ENCODE measurements at places on chromosomes 1 and 21.

- DNase-seq = no peak
Observed at GRCh38 chr1:234559152-234559901, 50.7 kb downstream of the IRF2BP2 start.

GRCh38 chr21:25234857-25235801, 372.2 kb downstream of the MRPL39 start:
- peak; percentile 19 for DNase-seq

DNA sequence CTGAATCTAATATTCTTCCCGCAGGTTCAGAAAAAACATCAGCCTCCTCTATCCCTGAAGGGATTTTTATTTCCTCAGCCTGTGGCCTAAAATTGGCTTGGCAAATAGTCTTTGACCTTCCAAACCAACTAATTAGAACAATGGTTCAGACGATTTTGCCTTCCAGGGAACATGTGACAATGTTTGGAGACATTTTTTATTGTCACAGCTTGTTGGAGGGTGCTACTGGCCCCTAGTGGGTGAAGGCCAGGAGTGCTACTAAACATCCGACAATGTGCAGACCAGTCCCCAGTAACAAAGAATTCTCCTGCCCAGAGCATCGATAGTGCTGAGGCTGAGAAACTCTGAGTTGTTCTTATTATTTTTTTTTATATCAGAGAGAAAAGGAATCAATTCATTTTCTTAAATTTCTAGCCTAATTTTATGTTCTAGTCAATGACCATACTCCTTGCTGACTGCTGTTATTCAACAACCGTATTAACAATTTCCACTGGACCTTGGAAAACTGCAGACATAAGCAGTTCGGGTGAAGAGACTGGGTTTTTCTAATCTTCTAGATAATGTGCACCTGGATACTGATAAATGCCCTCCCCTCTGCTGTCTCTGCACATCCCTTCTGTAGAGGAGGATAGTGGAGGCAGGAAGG, 280.7 kb downstream of the LMX1A start:
- peak; percentile 5 for DNase-seq

- DNase-seq = peak; percentile 24
Observed at GRCh38 chr1:237851210-237851845, 39.4 kb downstream of the ZP4 start.

DNA sequence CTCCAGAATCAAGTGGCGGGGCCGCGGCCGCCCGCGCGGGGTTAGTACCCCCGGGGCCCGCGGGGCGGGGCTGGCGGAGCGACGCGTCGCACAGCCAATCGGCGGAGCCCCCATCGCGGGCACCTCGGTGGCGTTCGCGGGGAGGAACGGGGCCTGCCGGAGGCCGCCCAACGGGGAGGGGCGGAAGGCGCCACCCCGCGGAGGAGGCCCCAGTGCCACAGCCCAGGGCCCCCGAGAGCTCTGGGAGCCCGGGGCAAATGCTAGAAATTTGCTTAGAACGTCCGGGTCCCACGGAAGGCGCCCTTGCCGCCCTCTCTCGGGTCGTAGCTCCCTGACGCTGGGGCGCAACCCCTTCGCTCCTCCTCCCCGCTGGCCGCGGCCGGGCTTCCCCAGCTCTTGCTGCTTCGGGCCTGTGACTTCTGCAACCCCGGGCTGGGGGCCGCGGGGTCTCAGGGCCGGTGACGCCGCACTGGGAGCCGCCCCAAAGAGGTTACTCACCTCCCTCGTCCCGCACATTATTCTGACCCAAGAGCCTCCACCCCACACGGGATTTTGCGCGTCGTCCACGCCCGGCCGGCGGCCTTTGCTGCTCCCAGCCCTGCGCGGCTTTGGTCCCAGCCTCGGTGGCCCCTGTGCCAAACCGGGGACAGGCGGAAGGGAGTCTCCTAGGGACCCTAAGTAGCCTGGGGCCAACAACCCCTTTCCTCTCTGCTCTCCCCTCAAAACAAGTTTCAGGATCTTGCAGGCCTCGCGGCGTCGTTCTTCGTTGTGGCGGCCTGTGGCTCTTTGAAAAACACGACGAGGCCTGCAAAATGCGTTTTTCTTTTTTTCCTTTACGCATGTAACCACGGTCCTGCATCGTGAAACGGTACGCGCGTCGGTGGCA, at the start of gene RUNX3:
Gene RUNX3, minus strand, starts transcription at position 17 of the 886 bp plus-strand sequence. CDS start 408 bp downstream, outside the sequence.
- DNase-seq = peak; percentile 97

DNA sequence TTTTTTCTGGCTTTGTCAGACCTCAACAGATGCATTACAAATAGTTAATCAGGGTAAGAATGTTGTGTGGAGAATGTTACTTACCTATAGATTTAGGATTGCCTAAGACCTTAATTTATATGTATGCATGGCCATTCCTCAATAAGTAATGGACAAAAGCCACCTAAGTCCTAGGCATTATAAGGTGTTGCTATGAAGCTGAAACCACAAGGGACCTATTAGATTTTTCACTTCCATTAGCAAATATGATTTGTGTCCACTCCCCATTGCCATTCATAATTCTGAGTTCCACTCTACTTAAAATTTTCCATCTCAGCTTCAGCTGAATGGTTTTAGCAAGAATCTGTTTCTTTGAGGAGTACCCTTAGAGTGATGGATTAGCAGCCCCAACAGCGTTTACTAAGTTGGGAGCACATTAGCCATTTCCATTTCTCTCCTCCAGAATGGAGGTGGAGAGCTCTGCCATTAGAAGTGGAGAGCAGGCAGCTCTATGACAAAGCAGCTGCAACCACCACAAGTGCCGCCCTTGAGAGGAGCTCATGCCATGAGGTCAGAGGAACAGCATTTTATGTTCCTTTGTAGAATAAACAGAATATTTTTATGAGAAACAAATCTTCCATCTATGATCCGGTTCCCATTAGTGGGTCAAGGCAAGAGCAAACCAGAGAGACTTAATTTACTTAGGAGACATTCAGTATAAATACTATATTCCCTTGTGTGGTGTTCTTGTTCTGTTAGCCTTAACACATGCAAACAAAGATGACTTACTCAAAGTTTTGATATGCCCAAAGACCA, 28.9 kb upstream of the C1orf87 start:
- no peak for DNase-seq

- DNase-seq = no peak
Observed at GRCh38 chr1:228426518-228427175, 10.0 kb upstream of the TRIM17 start.

DNA sequence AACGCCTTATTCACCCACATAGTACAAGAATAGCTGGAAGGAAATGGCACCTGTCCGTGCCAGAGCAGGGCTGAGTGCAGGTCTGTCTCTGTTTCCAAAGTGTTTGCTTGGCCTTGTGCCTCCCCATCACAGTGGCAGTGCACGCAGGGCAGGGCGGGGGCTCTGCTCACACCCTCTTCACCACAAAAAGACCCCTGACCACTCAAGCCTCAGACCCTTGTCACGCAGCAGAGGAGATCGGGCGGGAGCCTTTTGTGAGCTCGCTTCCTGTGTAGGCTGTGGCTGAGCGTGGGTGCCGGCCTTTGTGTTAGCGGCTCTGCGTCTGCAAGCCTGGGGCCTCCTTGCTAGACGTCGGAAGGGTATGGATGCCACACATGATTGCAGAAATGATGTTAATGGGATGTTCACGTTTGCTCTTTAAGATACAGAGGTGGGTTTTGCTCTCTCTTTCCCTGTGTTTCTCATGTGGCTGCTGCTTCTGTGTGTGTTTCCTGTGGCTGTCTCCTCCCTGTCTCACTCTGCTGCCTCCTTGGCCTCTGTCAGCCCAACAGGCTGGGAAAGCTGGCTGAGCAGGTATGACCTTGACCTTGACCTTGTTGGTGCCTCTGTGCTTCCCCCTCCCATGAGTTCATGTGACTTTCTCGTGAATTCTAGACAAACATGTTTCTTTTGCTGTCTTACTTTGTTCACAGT, 45.4 kb downstream of the S100B start:
- DNase-seq = peak; percentile 60

DNA sequence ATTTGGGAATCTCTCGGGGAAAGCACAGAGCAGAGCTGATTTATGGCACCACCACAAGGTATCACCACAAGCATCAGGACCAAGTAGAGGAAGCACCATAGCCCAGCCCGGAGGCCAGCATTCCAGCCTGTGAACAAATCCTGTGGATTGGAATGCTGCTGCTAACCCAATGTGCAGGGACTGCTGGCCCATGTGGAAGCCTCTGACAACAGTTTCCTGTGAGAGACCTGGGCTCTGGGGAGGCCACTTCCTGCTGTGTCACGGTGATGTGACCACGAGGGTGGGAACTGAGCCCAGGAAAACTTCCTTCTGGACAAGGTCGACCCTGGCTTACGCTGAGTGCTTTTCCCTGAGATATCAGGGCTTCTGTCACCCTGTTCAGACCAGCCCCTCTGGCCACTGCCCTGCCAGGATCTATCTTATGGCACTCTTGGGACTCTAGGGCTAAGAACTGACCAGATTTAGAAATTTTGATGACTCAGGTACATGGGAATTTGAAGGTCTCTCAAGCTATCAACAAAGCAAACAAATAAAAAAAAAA, 88.3 kb upstream of the NGF start:
- DNase-seq = no peak

GRCh38 chr21:32347977-32348376, 44.8 kb downstream of the URB1 start:
- DNase-seq = no peak

- DNase-seq = no peak
Observed at GRCh38 chr21:31888936-31889371, 16.1 kb downstream of the HUNK start.

DNA sequence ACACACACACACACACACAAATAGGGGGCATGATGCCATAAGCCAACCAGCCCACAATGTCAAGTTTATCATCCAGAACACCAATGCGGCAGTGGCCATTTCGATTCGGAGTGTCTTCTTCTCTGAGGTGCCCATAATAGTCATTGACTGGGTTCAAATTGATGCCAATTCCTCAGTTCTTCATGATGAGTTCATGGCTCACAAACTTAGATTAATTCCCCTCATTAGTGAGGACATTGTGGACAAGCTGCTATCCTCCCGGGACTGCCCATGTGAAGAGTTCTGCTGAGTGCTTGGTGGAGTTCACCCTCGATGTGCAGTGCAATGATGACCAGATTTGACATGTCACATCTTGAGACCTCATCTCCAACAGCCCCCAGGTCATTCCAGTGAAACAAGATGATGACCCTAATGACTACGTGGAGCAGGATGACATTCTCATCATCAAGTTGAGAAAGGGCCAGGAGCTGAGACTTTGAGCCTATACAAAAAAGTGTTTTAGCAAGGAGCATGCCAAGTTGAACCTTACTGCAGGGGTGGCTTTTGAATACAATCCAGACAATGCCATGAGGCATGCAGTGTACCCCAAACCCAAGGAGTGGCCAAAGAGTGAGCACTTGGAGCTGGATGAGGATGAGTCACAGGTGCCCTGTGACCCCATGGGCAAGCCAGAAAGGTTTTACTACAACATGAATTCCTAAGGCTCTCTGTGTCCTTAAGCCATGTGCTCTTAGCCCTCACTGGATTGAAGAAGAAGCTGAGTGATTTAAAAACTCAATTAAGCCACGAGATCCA, 211.6 kb upstream of the SAMSN1 start:
- DNase-seq = no peak

GRCh38 chr1:233253231-233253831, 42.2 kb downstream of the PCNX2 start:
- DNase-seq = no peak

- DNase-seq = peak; percentile 86
Observed at GRCh38 chr1:101293461-101294051, 56.7 kb downstream of the S1PR1 start.

DNA sequence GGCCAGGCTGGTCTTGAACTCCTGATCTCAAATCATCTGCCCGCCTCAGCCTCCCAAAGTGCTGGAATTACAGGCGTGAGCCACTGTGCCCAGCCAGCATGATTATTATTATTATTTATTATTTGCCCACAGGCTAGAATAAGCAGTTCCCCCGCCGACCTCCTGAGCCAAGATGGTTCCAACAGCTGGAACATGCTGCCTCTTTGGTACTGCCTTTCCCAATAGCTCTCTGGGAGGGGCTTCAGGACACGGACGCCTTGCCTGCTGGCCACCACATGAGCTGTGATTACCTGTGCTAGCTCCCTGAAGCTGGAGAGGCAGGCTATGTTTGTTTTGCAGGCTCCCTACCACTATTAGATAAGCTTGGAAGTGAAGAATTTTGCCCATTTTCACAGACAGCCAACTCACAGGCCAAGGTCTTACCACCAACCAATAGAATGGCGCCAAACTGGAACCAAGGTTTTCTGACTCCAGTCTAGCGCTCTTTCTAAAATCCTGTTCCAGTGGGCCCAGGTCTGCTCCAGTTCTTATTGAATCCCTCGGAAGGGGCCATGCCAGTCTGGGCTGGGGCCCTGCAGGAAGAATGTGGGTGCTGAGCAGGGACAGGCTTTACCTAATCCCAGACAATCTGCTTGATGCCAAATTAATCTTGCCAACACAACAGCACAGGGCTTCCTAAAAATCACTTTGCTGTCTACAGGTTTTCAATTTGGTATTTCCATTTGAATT, 2.1 kb upstream of the GPR61 start:
- no peak for DNase-seq

GRCh38 chr1:245118806-245119205, 36.0 kb upstream of the KIF26B start:
- DNase-seq = no peak

DNA sequence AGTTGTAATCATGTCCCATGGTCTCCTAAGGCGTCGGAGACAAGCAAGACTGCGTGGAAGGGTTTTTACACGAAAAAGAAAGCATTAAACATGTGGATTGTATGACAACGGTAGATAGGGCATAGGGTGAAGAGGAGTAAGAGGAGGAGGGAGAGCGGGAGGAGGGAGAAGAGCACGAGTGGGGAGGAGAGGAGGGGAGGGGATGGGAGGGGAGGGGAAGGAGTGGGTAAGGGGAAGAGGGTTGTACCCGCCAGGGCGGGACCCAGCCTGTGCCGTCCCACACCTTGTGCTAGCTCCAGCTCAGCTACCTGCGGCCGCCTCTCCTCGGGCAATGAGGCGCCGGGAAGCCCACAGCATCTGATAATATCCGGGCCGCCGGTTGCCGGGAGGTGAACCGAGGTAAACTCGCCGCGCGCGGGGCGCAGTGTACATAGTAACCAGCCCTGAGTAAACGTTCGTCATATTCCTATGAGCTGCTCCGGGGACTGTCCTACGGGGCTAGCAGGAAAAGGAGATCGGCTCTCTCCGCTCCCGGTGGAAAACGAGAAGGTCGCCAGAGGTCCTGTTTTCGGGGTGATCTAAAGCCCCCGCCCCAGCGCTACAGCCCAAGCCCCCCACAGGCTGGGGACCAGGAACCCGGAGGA, 449 bp upstream of the RCAN3 start:
- peak; percentile 71 for DNase-seq

GRCh38 chr1:226950871-226951270, 10.8 kb downstream of the COQ8A start:
- DNase-seq = no peak

DNA sequence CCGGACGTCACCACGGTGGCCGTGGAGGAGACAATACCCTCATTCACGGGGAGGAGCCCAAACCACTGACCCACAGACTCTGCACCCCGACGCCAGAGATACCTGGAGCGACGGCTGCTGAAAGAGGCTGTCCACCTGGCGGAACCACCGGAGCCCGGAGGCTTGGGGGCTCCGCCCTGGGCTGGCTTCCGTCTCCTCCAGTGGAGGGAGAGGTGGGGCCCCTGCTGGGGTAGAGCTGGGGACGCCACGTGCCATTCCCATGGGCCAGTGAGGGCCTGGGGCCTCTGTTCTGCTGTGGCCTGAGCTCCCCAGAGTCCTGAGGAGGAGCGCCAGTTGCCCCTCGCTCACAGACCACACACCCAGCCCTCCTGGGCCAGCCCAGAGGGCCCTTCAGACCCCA, 7.0 kb downstream of the TNFRSF14 start:
- no peak for DNase-seq
